Stromal cell of bone marrow (primary cell): ENCODE measurements at places on chromosomes 13 and 19.
A peak's percentile ranks its signal among the peaks of the same experiment; 100 is the strongest.

- DNase-seq = peak; percentile 73
Observed at GRCh38 chr19:40614622-40615411, 13.6 kb downstream of the LTBP4 start.

- DNase-seq = no peak
Observed at GRCh38 chr13:74868049-74868448, 613.9 kb downstream of the TBC1D4 start.

GRCh38 chr19:35278578-35279284 is 3.6 kb upstream of the HAMP start:
- no peak for DNase-seq

- no peak for DNase-seq
Observed at GRCh38 chr13:73873940-73874830, 260.0 kb downstream of the KLF12 start.
